Stimulated activated CD8-positive, alpha-beta memory T cell treated with anti-CD3 and anti-CD28 coated beads, Interleukin-15, amount 100 ng/mL, for 1 hour (primary cell): ENCODE measurements at places on chromosomes 2 and 18.

GRCh38 chr18:34411952-34412351, 187.2 kb upstream of the NOL4 start:
- DNase-seq: no peak

- DNase-seq: no peak
Measured at GRCh38 chr2:238601433-238602222, 174.9 kb downstream of the ASB1 start.

- no peak for DNase-seq
Measured at GRCh38 chr2:140063356-140063755, 1283.2 kb upstream of the NXPH2 start.

- no peak for DNase-seq
Measured at GRCh38 chr2:105087273-105087672, 49.4 kb downstream of the MRPS9 start.

GRCh38 chr2:28898048-28898447, 3.6 kb downstream of the WDR43 start:
- DNase-seq: no peak

GRCh38 chr18:11740461-11740860, 51.4 kb downstream of the GNAL start:
- DNase-seq: no peak

DNA sequence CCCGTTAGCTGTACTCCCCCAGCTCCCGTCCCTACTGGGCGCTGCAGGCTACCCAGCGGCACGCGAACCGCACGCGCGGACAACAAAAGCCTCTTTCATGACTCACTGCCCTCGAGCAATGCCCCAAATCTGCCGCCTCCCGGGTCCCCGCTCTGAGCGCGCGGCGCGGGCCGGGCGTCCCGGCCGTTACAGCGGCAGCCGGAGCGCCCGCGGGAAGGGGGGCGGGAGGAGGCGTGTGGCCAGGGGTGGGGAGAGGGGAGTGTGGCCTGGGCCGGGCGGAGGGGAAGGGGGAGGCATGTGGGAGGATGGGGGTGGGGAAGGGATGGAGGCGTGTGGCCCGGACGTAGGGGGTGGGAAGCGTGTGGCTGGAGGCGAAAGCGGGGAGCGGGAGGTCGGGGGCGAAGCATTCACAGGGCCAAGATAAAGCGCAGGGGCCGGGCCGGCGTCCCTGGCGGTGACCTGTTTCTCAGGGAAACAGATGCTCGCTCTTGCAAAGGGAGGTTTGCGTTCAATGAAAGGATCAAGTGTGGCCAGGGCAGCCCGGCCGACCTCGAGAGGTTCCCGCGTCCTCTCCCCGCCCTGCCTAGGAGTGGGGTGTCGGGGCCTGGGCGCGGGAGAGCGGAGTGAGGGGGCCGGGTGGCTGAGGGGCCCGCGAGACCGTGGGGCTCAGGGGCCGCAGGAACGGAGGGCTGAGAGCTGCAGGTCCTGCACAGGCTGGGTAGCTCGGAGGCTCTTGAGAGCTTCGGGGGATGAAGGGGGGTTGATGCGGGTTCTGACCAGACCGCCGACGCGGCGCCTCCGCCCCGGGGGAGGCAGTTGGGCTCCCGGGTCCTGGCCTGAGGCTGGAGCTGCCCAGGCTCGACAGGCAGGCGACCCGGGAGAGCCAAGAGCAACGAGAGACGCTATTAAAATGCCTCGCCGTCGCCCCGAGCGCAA, 3.5 kb upstream of the NEUROD1 start:
- DNase-seq: no peak

DNA sequence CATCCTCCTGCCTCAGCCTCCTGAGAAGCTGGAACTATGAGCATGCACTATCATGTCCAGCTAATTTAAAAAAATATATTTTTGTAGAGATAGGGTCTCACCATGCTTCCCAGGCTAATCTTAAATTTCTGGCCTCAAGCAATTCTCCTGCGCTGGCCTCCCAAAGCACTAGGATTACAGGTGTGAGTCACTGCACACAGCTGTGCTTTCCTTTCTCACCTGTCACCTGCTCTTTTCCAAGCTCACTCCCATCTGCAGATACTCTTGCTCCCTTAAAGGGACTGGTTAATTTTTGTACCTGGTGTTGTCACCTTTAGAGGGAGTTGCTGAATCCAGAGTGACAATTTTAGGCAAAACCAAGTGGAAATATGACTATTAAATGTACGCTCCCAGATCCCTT, 178.2 kb downstream of the LOXHD1 start:
- DNase-seq: no peak

DNA sequence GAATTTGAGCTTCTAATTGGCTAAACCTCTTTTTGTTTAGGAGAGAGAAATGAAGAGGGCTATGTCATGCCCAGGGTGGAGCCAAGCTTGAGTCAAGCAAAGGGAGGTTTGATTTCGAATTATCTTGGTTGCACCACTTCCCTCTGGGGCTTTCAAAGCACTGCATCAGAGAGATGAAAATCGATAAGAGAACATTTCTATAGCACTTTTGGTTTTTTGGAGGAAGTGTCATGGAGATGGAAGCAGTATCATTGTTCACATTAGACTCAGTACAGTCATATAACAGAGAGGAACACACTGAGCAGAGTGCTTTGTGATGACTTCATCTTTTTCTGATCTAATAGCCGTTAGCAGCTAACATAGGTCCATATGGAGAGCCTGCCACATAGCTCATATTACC, 120.3 kb upstream of the UXS1 start:
- no peak for DNase-seq

- peak; percentile 45 for DNase-seq
Measured at GRCh38 chr2:218257390-218257981, 3.3 kb upstream of the GPBAR1 start.

GRCh38 chr18:75544051-75544481, 116.6 kb upstream of the SMIM21 start:
- no peak for DNase-seq

GRCh38 chr2:197975931-197976519, 171.6 kb downstream of the PLCL1 start:
- no peak for DNase-seq

GRCh38 chr2:79512442-79513401, at the start of gene CTNNA2:
TSS of gene CTNNA2 (plus strand) at chr2:79513051.
- DNase-seq: no peak

GRCh38 chr2:208129744-208130711, at the start of gene CRYGC:
TSS of gene CRYGC (minus strand) at chr2:208129828. CDS start at chr2:208129792, 36 bp downstream.
- DNase-seq: no peak
